ENCODE measurements at places on chromosomes 4 and X. TPM values are rescaled to one million over a fixed set of nuclear protein-coding genes. Genes with fewer than 3 reads are reported as not detected.

The TMEM271 gene
- total RNA-seq, result not detected

The SOWAHB gene
- not detected for total RNA-seq

The CXCL3 gene
- 2.4 TPM for total RNA-seq

The VSIG4 gene
- not detected for total RNA-seq
